ENCODE measurements at places on chromosomes 13 and 19.

- DNase-seq: no peak
These were observed 2859.1 kb downstream of the PCDH9 start for GRCh38 chr13:64371045-64371444.

DNA sequence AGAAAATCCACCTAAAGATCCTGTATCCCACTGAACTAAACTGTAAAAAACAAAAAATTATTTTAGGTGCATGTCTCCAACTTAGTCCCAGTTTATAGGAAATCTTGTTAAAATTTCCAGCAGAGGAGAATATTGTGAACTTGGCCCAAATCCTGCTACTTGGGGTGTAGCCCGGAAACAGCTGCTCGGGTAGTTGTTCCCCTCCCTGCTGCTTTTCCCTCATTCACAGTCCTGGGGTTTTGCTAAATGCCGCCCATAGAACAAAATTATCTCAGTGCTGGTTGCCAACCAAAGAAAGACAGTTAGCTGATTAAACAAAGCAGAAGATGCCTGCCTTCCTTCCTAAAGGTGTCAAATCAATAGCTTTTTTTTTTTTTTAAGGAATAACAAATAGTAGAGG, 330.5 kb upstream of the KLF12 start:
- no peak for DNase-seq

GRCh38 chr19:49125025-49125731, 5.8 kb downstream of the PPFIA3 start:
- DNase-seq: no peak

- DNase-seq: no peak
These were observed 98.7 kb upstream of the RNF113B start for GRCh38 chr13:98275681-98276171.

DNA sequence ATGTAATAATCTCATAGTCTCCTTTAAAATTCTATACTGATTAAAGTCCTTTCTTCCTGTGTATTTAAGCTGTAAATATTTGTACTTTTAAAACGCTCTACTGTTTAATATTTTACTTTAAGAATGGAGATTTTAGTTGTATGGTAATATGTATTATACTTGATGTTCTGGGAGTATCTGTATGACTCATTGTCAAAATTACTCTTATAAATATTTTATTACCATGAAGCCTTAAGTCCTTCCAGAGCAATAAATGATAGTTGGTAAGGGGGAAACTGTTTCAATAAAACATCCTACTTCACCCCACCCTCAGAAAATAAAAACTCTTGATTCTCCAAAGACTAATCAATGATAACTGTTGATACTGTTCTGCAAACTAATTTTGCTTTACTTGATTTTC, 6.4 kb downstream of the PCDH9 start:
- no peak for DNase-seq

All from CD4-positive, alpha-beta T cell (primary cell).